Fibroblast of the conjunctiva (primary cell): ENCODE measurements at places on chromosomes 2 and 18.

DNA sequence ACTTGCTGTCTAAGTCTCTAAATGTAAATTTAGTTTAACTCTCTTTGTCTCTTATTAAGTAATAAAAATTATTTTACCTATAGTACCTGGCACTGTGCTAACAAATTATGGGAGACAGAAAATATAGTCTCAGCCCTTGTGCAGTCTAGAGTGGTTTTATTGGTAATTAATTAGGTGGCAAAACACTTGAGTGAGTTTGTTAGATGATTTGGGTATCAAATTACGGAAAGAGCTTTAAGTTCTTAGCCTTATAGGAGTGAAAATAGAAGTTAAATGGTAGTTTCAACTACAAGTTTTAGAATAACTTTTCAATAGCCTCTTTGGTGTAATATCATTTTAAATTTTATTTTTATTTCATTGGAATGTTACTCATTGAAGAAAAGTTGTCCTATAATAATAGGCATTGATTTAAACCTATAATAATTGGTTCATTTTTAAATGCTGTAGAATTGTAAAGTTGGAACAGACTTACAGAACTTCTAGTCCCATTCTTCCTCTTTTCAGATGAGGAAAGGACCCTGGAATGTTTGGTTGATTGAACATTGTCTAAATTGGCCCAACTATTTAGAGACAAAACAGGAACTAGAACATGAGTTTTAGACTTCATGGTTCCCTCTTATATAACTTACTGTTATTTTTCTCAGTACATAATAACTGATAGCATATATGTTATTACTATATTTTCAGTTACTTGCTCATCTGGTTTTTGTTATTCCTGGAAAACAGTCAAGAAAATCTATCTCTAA, 10.2 kb upstream of the HTR2B start:
- no peak for DNase-seq

GRCh38 chr2:104368089-104368488, 485.8 kb upstream of the POU3F3 start:
- no peak for DNase-seq

DNA sequence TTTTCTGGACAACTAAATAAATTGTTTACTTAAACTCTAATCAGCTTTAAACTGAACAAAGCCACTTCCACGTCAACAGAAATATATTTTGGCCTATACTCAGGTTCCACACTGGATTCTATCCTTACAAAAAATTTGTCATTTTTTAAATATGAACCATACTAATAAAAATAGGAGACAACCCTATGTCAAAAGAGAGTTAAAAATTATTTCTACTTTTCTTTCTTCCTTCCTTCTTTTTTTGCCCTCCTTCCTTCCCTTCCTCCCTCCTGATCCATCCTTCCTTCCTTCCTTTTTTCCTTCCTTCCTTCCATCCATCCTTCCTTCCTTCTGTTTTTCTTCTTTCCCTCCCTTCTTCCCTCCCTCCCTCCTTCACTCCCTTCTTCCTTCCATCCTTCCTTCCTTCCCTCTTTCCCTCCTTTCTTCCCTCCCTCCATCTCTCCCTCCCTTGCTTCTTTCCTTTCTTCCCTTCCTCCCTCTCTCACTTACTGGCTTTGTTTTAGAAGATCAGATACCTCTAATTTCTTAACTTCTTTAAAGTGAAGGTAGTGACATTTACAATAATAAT, 1444.9 kb downstream of the DPP10 start:
- no peak for DNase-seq

DNA sequence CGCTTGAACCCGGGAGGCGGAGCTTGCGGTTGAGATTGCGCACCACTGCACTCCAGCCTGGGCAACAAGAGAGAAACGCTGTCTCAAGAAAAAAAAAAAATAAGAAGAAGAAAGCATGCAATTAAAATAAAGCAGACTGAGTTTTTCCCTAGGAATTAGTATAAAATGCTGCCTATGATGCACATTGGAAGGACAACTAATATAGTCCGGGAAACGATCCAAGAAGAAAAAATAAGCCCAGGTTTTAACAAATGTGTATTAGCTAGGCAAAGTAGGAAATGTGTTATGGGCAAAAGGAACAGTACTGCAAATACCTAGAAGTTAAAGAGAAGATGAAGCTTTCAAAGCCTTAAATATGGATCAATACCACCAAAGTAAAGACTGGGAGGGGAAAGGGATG, 64.0 kb downstream of the SPIRE1 start:
- no peak for DNase-seq
